ENCODE measurements at places on chromosomes 7 and 10.

DNA sequence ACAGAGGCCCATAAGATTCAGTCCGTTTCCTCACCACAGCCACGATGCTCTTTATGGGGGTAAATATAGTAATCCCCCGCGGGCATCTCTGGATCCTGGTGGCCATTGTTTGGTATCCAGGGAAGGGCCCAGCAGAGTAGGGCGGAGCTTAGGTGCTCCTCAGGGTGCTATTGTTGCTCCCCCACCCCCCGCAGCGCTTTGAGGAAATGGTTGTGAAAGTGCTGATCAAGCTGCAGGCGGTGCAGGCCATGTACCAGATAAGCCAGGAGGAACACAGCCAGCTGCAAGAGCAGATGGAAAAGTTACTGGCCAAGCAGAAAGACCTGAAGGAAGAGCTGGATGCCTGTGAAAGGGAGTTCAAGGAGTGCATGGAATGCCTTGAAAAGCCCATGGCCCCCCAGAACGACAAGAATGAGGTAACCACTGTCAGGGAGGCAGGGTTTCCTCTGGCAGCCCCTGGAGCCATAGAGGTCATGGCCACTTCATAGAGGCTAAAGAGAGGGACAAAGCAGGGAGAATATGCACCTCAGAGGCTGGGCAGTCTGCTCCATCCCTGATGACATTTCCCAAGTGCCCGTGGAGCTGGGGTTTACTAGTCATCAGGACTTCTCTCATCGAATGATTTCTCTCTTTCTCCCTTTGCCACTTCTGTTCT is 17.6 kb upstream of the FLNC start:
- no peak for DNase-seq

DNA sequence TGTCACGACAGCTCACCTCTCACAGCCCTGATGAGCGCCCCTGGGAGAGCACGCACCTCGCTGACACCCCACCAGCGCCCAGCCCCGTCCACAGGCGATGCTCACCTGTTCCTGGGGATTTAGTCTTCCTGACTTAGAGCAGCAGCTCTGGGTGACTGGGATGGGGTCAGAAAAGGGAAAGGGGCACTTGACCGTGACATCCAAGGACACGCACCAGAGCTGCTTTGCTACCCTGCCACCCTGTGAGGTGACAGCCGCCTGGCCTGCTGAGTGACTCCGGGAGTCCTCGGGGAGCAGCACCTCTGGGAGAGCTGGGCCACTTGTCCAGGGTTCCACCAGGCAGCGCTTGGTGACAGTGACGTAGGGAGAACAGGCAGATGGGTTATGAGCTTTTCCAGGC is 148.2 kb downstream of the PRKAG2 start:
- DNase-seq, result no peak

DNA sequence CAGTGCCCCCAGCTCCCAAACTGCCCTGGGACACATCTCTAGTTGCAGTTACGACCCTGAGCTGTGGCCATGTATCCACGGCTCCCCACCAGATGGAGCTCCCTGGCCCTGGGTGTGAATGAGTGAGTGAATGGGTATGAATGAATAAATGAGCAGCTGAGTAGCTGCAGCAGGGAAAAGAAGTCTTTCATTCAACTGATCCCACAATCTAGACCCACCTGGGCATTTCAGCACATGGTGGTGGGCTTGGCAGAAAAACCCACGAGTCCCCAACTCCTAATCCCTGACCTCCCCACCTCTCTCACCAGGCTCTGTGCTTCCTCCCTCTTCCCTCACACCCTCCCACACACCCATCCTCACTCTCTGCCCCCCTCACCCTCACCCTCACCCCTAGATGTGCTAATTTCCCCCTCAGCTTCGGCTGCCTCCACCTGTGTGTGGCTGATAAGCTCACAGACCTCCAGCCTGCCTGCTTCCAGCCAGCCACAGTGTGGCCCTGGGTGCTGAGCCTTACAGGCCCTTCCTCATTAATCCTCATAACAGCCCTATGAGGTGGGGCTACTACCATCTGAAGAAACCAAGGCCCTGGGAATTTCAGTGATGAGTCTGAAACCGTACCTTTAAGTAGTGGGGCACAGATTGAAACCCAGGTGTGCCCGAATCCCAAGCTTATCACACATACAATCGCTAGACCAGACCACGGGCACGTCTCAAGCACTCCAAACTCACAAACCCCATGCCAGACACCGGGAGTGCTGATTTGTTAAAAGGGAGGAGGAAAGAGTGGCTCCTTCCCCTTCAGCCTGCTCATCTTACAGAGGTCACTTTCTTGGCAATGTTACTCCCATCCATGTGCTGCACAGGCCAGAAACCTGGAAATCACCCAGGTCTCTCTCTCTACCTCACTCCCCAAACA is 2.2 kb upstream of the ATP6V1F start:
- DNase-seq, result peak; percentile 12

DNA sequence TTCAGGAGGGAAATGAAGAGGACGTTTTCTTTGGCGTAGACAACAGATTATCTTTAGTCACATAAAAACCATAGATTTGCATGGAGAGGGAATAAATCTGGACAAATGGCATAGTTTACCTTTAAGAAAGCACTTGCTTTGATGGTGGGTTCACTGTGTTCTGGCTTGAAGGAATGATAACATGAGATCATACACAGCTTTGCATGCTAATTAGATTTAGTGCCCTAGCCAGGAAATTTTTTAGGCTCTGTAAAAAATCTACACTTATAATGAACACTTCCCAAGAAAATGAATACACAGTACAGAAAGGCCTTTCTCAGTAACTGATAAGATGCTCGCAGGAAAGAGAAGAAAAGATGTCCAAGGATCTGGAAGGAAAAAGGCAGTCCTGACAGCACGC is 218.2 kb upstream of the AOAH start:
- DNase-seq, result no peak

DNA sequence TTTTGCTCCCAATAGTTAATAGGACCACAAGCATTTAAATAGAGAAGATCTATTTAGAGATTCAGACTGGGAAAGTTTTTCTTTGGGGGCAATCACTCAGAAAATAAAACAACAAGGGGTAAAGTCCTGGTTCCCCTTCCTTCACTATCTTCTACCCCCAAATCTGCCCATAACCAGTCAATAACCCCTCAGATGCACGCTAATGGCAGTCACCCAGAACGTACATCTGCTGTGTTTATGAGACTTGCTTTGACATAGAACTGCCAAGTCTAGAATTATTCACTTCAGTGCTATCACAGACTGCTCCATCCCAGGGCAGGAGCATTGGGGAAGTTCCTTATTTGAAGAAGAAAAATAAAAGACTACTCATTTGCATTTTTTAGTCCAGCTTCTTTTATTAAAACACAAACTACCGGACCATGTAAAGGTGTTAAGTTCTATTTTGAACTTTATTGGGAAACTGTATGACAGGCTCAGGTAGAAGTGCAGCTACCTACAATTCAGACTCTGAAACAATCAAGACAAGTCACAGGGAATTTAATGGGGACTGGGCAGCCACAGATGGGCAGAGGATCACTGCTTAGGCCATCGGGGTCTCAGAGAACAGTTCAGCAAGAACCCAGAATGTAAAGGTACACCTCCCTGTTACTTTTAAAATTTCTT is 38.4 kb downstream of the ANK3 start:
- DNase-seq, result no peak

- DNase-seq, result no peak
Observed at GRCh38 chr10:32265756-32266155, 81.2 kb downstream of the EPC1 start.

DNA sequence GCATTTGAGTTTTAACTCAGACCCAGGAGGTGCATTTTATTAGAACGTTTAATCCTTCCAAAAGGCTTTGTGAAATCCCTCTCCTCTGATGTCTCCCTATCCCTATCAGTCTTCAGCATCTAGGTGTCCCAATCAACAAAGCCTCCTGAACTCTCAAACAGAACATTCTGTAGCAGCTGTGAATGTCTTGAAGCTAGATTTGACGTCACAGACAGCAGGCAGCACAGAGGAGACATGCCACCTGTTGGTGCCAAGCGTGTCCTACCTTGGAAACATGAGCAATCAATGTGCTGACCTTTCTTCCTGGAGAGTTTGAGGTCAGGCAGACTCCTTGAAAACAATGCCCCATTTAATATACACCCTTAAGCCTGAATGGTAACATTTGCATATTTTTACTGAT is 125.5 kb downstream of the RNLS start:
- DNase-seq, result no peak

- peak; percentile 17 for DNase-seq
Observed at GRCh38 chr10:86954681-86955500, 2.5 kb downstream of the MMRN2 start.

GRCh38 chr7:85095366-85095765 is 91.5 kb downstream of the SEMA3D start:
- peak; percentile 67 for DNase-seq

DNA sequence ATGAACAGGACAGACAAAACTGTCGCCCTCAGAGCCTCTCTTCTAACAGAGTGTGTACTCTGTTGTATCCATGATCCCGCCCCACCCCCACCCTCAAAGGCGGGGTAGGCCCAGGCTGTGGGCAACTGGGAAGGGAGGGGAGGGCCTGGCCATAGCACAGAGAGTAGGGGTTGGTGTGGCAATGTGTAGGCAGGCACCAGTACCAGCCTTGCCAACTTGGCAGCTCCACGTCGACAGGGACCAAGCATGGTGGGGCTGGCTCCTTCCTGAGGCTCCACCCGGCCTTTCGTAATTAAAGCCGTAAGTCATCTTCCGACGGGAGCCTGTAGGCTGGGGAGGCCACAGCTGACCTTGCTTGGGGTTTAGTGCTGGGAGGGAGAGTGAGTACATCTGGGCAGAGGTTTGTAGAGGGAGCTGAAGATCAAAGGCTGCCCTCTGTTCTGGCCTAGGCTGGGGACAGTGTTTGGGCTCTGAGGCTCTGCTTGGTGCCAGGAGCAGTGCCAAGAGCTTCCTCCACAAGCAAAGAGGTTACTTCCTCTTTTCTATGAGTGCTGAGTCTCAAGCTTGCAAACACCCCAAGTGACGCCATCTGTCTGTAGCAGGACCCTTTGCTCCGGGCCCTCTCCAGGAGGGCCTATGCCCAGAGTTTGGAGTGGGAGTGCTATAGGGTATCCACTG is 121.6 kb downstream of the C10orf105 start:
- DNase-seq, result no peak

GRCh38 chr7:157271991-157272324 is 64.8 kb upstream of the DNAJB6 start:
- peak; percentile 94 for DNase-seq

DNA sequence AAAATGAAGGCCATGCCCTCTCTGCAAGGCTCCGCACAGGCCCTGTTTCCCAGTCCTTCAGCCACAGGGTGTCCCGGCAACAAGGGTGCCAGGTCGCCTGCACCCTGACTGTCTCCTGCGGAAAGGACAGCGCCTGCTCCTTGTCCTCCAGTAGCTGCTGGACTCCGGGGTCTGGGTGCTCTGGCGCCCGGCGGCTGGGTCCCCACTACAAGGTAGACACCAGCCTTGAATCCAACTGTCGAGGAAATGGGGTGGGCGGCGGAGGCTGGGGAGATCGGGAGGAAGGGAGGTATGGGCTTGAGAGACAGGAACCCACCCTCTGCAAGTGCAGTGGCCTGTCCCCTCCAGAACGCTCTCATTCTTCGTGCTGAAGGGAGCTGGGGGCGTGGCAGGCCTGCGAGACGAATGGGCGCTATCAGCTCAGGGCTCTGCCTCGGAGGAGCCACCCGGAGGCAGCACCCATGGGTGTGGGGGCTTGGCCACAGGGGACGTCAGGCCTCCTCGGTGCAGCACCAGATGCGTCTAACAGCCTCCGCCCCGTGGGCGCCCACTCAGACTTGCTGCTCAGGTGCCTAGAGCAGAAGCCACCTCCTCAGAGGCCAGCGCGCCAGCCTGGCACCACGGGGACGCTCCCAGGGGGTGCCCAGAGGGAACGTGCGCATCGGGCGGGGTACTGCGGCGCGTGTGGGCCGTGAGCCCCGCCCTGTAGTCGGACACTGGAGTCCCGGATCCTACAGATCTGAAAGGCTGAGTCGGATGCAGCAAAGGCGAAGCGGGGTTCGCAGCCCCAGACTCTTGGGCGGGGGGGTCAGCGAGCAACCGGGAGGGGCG is 15.6 kb downstream of the ADAM8 start:
- DNase-seq, result no peak

GRCh38 chr10:118592675-118593330 is 2.6 kb downstream of the PRLHR start:
- DNase-seq, result no peak

DNA sequence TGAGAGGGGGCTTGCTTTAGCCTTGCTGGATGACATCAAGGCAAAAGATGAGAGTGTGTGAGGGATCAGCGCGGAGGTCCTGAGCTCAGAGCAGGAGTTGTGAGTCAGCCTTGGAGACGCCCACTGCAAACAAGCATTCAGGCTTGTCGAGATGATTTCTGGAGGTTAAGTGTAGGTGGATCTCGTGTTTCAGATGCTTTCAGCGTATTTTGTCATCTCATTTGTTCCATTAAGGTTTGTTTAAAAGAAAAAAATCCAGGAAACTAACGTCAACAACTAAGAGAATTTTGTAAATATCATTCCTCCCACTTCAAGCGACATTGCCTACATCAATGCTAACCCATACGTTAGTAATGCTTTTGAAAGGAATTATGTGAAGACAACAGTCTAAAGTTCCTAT is 715.4 kb upstream of the NRP1 start:
- no peak for DNase-seq

- DNase-seq, result peak; percentile 62
Observed at GRCh38 chr7:151271699-151272355, 23.3 kb upstream of the SMARCD3 start.

- DNase-seq, result no peak
Observed at GRCh38 chr7:137130751-137131158, 212.8 kb downstream of the PTN start.

GRCh38 chr10:124535731-124536495 is 74.3 kb downstream of the LHPP start:
- no peak for DNase-seq

DNA sequence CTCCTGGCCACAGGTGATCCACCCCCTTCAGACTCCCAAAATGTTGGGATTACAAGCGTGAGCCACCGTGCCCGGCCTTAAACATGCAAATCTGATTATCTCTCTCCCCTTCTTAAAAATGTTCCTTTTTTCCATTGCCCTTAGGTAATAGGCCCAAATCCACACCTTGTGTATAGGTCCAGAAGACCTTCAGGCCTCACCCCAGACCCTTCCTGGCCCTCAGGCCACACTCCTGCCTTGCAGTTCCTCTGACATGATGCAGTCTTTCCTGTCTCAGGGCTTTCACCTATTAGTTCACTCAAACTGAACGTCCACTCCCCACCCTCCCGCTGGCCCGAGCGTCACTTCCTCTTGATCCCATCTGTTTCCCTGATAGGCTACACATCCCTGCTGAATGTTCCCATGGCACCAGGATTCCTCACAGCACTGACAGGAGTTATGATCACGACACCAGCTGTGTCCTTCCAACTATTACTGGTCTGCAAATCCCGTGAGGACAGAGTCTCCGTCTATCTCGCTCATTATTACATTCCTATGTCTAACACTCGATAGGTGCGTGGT is 46.4 kb downstream of the DENND2A start:
- peak; percentile 22 for DNase-seq

- no peak for DNase-seq
Observed at GRCh38 chr10:12510984-12511383, 161.6 kb downstream of the CAMK1D start.

- peak; percentile 61 for DNase-seq
Observed at GRCh38 chr7:2508327-2509215, 11.0 kb upstream of the LFNG start.

Data from lung microvascular endothelial cell (primary cell).